Karpas-422 (cell line): ENCODE measurements at places on chromosomes 12 and 14. TPM values are rescaled to one million over a fixed set of nuclear protein-coding genes. Genes with fewer than 3 reads are reported as not detected.

DNA sequence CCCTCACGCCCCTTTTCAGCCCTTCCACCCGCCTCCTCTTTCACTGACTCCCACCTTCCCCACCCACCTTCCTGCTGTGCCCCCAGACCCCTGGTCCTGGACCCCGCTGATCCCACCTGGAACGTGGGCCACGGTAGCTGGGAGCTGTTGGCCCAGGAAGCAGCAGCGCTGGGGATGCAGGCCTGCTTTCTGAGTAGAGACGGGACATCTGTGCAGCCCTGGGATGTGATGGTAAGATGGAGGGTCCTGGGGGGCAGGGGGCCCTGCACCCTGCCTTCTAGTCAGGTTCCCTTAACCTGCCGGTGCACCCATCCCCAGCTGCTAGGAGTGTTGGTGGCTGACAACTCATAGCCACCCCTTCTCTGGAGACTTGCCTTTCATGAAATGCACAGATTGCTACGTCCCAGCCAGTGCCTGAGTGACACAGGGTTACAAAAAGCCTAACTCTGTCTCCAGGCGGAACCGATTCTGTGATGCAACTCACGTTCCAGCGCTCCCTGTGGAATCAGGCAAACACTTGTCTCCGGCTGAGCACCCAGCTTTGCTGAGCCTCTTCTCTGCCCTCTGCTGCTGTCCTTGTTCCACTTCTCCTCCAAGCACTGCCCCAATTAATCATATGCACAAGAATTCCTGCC, 15.0 kb upstream of the OAS2 start:
- no peak for DNase-seq
- no peaks in the 10 kb centered on the region for H3K4me1 ChIP-seq
- H3K27ac ChIP-seq = no peak overlapping the region
- H3K27me3 ChIP-seq = no peaks in the 10 kb centered on the region

GRCh38 chr12:103548622-103549601, 38.2 kb upstream of the STAB2 start:
- no peaks in the 10 kb centered on the region for H3K4me1 ChIP-seq
- no peak overlapping the region for H3K4me3 ChIP-seq
- no peaks in the 10 kb centered on the region for H3K36me3 ChIP-seq
- DNase-seq = peak; percentile 87
- H3K27ac ChIP-seq = no peak overlapping the region
- no peaks in the 10 kb centered on the region for H3K27me3 ChIP-seq

- H3K4me1 ChIP-seq = no peaks in the 10 kb centered on the region
- no peak overlapping the region for H3K4me3 ChIP-seq
- H3K36me3 ChIP-seq = no peaks in the 10 kb centered on the region
- H3K27ac ChIP-seq = no peak overlapping the region
- no peaks in the 10 kb centered on the region for H3K27me3 ChIP-seq
- no peak for DNase-seq
These were observed 315.6 kb upstream of the ATP2B1 start for GRCh38 chr12:90024262-90024661.

DNA sequence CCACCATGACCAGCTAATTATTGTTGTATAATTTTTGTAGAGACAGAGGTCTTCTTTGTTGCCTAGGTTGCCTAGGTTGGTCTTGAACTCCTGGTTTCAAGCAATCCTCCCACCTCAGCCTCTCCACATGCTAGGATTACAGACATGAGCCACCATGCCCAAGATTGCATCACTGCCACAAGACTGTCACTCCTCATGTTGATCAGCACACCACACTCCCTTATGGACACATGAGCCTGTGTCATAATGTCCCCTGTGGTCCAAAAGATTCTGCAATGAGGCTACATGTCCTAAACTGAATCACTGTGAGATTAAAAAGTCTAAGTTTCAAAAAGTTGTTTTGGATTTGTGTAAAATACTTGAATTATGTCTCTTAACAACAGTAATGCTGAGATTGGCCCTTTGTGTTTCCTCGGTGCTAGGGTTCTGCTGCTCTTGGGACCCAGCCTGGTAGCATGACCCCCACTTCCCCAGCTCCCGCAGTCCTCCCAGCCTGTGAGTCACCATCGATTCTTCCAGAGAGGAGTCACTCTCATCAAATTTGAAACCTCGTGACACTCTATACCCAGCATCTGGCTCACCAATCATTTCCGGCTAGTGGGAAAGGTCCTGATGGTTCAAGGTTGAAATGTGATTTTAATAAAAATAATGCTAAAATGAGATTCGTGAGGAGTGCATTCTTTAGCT, 890.9 kb downstream of the VRK1 start:
- H3K4me1 ChIP-seq = no peaks in the 10 kb centered on the region
- no peak for DNase-seq
- no peaks in the 10 kb centered on the region for H3K36me3 ChIP-seq
- no peaks in the 10 kb centered on the region for H3K27me3 ChIP-seq
- no peak overlapping the region for H3K4me3 ChIP-seq

DNA sequence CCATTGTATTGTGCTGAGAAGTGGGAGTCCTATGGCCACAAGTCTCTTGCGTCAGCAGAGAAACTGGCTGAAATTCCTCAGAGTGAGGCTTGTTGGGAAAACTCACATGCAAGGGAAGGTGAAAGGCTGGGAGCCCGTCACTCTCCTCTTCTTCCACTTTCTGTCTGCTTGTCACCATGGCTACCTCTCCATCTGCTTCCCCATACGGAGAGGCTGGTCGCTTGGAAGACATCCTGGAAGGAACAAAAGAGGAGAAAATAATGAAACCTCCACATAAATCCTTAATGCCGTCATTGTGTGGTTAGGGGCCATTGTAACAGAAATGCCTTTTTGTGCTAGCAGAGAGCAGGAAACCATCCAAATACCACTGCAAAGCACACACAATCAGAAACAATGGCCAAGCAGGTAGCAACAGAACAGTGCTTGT, 53.7 kb downstream of the SOX5 start:
- peaks cover 6% of the 10 kb centered on the region for H3K4me1 ChIP-seq
- DNase-seq = no peak
- no peaks in the 10 kb centered on the region for H3K27me3 ChIP-seq
- H3K4me3 ChIP-seq = no peak overlapping the region
- no peak overlapping the region for H3K27ac ChIP-seq

DNA sequence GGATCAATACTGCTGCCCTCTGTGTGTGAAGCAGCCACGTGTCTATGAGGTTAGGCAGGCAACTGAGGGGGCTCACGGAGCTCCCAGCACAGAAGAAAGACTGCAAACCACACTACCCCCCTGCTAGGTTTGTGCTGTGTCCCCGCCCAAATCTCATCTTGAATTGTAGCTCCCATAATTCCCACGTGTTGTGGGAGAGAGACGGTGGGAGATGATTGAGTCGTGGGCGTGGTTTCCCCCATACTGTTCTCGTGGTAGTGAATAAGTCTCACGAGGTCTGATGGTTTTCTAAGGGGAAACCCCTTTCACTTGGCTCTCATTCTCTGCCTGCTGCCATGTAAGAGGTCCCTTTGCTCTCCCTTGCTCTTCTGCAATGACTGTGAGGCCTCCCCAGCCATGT, 68.6 kb downstream of the ACTN1 start:
- H3K27me3 ChIP-seq = no peaks in the 10 kb centered on the region
- no peak overlapping the region for H3K4me3 ChIP-seq
- H3K36me3 ChIP-seq = no peaks in the 10 kb centered on the region
- no peak overlapping the region for H3K27ac ChIP-seq
- DNase-seq = peak; percentile 59
- peaks cover 4% of the 10 kb centered on the region; the same call in 1 of the 2 replicates for H3K4me1 ChIP-seq

DNA sequence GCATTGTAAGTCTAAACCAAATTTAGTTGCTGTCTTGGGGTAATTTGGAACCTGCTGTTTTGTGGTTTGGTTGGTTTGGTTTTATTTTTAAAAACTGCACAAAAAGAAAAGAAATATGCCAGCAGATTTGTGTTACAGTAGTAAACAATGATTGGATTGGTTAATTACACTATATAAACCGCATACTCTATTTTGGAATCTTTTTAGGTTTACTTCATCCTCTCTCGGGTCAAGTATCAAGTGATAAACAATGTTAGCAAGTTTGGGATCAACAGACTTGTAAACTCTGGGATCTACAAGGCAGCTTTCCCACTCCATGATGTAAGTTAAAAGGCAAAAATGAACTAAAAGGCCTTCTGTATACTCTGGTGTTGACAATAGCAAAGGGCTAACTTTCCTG, 132.4 kb downstream of the ANO6 start:
- no peaks in the 10 kb centered on the region for H3K27me3 ChIP-seq
- no peaks in the 10 kb centered on the region for H3K36me3 ChIP-seq
- no peak overlapping the region for H3K4me3 ChIP-seq
- no peaks in the 10 kb centered on the region for H3K4me1 ChIP-seq
- DNase-seq = no peak

DNA sequence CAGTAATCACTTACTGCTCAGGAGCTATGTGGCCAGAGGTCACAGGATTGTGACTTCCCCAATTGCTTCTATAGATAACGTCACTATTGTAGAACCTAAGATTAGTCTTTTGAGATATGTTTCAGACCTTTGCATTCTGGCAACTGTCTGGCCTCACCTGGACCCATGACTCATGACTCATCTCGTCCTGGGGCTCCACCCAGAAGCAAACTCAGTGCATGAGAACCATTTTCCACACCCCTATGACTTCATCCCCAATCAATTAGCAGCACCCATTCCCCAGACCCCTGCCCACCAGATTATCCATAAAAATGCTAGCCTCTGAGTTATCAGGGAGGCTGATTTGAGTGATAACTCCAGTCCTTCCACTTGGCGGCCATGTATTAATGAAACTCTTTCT, 186.9 kb downstream of the EMP1 start:
- no peak overlapping the region for H3K27ac ChIP-seq
- no peak for DNase-seq
- H3K36me3 ChIP-seq = no peaks in the 10 kb centered on the region
- no peak overlapping the region for H3K4me3 ChIP-seq
- H3K4me1 ChIP-seq = no peaks in the 10 kb centered on the region

- peaks cover 2% of the 10 kb centered on the region; the same call in 1 of the 2 replicates for H3K4me1 ChIP-seq
- no peaks in the 10 kb centered on the region for H3K27me3 ChIP-seq
- no peak overlapping the region for H3K27ac ChIP-seq
- no peak for DNase-seq
- H3K36me3 ChIP-seq = peaks cover 19% of the 10 kb centered on the region
- no peak overlapping the region for H3K4me3 ChIP-seq
These were observed 7.4 kb downstream of the RPL6 start for GRCh38 chr12:112401903-112402498.

DNA sequence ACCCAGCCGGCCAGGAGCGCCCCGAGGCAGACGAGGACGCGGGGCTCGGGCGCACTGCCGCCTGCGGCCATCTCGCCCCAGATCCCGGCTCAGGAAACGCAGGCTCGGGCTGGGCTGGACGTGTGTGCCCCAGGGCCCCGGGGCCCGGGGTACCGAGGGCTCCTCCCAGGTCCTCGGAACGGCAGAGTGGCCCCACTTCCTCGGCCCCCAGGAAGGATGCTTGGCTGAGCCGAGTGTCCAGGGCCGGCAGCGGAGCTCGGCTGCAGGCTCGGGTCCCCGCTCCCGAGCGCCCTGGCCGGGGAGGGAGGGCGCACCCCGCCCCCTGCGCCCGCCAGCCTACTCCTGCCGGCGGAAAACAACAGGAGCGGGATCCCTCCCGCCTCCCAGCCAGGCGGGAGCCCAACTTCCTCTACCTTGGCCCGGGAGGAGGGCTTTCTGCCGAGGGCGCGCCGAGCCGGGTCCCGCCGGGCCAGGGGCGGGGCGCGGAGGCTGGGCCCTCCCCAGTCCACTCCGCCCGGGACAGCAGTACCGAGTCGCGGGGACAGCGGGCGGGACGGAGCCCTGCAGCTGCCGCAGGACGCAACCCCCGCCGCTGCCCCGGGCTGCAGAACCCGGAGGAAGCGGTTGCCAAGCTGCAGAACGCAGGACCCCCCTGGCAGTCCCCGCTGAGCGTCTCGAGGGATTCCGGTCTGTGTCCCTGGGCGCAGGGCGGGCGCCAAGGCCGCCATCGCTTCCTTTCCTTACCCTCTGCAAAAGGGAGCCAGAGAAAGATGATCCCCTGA, at the start of gene VSIG10:
VSIG10 (minus strand) TSS at position 411 of the 782 bp plus-strand sequence; CDS start at position 71, 340 bp downstream.
- no peak within 1 kb of the TSS for H3K27ac ChIP-seq
- no peaks in the 10 kb centered on the region for H3K36me3 ChIP-seq
- peak; percentile 54 for DNase-seq
- H3K4me1 ChIP-seq = peaks cover 28% of the 10 kb centered on the region

Gene EPYC
- total RNA-seq = not detected in 2 replicates

Gene PLCZ1
- total RNA-seq = not detected in 2 replicates

Gene CACNA1C
- 0.11 TPM in 1 of 2 replicates, not detected in the other for total RNA-seq

Gene LIN7A
- 0.04 and 0.15 TPM in 2 replicates for total RNA-seq

Gene HOTAIR
- total RNA-seq = 0.07 TPM in 1 of 2 replicates, not detected in the other

Gene BIN2
- 5.5 and 10.0 TPM in 2 replicates for total RNA-seq

Gene PEX5
- total RNA-seq = 25.9 and 80.8 TPM in 2 replicates

Gene LRP1-AS
- total RNA-seq = not detected in 2 replicates

Gene HOXC4
- 7.3 and 9.7 TPM in 2 replicates for total RNA-seq

Gene FBXL14
- total RNA-seq = 29.0 and 62.5 TPM in 2 replicates

Gene CDCA3
- total RNA-seq = 47.6 and 70.0 TPM in 2 replicates

Gene TESPA1
- total RNA-seq = 35.1 and 41.1 TPM in 2 replicates
